Left lobe of liver (tissue), 2 donors: ENCODE measurements at places on chromosomes 12 and 14.

DNA sequence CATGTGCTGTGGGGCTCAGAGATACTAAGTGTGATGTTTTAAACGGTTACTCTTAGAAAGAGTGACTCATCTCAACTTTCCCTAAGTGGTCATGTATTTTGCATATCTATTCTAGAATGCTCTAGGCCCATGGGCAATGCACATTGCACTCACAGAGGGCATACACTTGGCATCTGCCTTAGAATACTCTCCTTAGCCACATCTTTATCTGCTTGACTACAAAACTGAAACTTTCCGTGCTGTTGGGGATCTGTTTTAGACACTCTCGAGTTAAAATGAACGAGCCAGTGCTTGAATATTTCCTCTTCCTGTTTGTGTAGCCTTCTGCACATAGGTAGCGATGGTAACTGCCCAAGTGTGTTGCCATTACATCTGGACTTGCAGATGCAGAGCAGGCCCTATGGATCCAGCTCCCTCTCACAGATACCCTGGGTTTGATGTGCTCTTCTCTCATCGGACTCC lies 180.5 kb downstream of the CAND1 start:
- DNase-seq = no peak

GRCh38 chr12:124995200-124995961 lies 1.9 kb downstream of the BRI3BP start:
- DNase-seq = no peak

GRCh38 chr12:105706321-105706972 lies 376.0 kb downstream of the C12orf75 start:
- no peak for DNase-seq

DNA sequence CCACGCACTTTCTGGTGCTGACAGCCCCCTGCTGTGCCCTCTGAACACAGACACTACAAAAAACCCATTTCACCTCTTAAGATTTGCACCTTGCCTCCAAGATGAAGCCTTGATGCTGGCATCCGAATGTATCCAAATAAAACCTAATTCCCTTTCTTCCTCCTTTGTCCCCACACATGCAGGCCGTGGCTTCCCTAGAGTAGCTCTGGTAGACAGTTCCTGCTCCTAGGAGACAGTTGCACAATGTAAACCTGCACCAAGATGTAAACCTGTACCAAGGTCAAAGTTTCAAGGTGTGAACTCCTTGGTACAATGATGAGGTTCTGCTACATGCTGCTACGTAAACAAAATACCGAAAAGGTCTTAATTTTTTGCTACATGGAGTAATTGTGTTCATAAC lies 625 bp upstream of the ABHD12B start:
- DNase-seq = no peak

- DNase-seq = peak; percentile 71
These were observed 96.2 kb downstream of the BBS10 start for GRCh38 chr12:76252031-76252430.
